Psoas muscle (tissue), 8 donors: ENCODE measurements at places on chromosomes 5 and 9. TPM values are rescaled to one million over a fixed set of nuclear protein-coding genes. Genes with fewer than 3 reads are reported as not detected.

ROR2 gene
- polyA plus RNA-seq = 0.09 TPM

PDCD1LG2 gene
- 0.62 TPM for polyA plus RNA-seq

ADGRD2 gene
- not detected for polyA plus RNA-seq

DMRTA1 gene
- polyA plus RNA-seq = 0.09 TPM

DIRAS2 gene
- not detected for polyA plus RNA-seq

ACO1 gene
- 27.1 TPM for polyA plus RNA-seq

CDC20B gene
- polyA plus RNA-seq = not detected

TMEM167A gene
- polyA plus RNA-seq = 60.8 TPM

FRMPD1 gene
- polyA plus RNA-seq = 0.84 TPM

ADAMTS6 gene
- 0.08 TPM for polyA plus RNA-seq

DCP2 gene
- polyA plus RNA-seq = 5.1 TPM

ARL14EPL gene
- 0.08 TPM for polyA plus RNA-seq

SMIM32 gene
- 0.06 TPM for polyA plus RNA-seq

SERF1B gene
- polyA plus RNA-seq = 36.3 TPM

CCL27 gene
- 0.21 TPM for polyA plus RNA-seq

GKAP1 gene
- 89.1 TPM for polyA plus RNA-seq

HSPB3 gene
- 139 TPM for polyA plus RNA-seq

GFRA3 gene
- 0.10 TPM for polyA plus RNA-seq

LCN15 gene
- polyA plus RNA-seq = not detected
